ENCODE measurements at places on chromosomes 4 and X.

GRCh38 chrX:41092776-41093175 is 7.5 kb downstream of the USP9X start:
- DNase-seq, result no peak

DNA sequence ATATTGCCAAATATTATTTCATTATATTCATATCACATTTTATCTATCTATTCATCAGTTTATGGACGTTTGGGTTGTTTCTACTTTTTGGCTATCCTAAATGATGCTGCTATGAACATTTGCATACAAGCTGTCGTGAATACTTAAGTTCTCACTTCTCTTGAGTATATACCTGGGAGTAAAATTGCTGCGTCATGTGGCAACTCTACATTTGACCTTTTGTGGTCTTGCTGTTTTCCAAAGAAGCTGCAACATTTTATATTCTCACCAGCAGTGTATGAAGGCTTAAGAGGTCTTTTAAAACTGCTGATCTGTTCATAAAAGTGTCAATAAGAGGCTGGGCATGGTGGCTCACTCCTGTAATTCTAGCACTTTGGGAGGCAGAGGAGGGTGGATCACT is 5.8 kb downstream of the PYURF start:
- DNase-seq, result no peak

GRCh38 chr4:95213366-95213765 is 335.4 kb downstream of the UNC5C start:
- no peak for DNase-seq

- no peak for DNase-seq
These were observed 119.3 kb upstream of the STS start for GRCh38 chrX:7028246-7028645.

DNA sequence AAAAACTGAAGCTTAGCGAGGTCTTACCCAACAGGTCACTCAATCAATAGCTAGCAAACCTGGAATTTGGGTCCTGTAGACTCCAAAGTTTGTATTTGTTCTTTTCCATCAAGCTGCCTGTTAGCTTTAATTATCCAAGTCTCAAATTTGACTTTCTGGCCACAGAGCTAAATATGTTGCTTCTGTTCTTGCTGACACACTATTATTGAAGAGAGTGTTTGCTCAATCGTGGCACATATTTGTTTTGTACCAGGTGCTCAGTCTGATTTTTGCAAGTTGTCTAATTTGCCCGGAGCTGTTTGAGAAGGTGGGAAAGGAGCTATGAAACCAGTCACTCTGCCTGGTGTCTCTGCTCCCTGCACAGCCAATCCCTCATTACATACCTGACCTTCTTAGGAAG is 41.7 kb upstream of the FRMD7 start:
- DNase-seq, result no peak

DNA sequence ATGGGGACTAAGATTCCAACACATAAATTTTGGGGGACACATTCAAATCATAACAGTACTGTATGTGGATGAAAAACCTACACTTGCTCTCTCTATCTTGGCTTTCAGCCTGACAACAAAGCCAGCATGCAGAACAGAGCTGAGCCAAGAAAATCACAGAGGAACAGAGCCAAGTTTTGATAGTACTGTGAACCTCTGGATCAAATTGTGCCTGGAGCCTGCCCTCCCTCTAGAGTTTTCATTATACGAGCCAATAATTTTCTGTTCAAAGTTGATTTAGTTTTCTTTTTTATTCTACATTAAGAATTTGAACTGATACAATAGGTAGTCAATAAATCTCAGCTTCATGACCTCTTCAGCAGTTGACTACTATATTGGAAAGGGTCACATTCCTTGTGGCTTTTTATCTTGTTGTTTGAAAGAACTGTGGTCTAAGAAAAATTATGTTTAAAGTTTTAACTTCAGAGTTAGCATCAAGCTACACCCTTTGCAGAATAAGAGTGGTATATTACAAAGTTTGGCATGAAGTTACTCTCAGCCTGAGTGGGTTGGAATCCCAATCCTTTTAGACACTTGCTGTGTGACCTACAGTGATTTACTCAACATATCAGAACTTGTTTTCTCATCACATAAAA is 31.1 kb downstream of the GRID2 start:
- DNase-seq, result no peak
